ENCODE measurements at places on chromosomes 2 and 18.

DNA sequence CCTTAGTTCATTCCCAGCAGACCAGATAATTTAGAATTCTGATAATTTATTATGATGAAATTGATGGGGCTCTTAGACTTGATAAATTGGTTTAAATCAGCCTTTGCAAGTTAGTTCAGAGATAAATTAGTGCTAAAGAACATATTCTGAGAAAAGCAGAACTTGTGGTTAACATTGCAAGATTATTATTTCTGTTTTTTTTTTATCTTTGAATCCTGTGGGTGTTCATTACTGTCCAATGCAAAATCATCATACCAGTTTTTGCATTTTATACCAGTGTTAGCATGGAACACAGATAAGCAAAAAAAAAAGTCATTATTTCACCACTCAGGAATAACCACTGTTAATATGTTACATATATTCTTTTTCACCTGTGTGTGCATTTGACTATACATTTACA is 9.1 kb downstream of the SEPTIN2 start:
- DNase-seq, result no peak

DNA sequence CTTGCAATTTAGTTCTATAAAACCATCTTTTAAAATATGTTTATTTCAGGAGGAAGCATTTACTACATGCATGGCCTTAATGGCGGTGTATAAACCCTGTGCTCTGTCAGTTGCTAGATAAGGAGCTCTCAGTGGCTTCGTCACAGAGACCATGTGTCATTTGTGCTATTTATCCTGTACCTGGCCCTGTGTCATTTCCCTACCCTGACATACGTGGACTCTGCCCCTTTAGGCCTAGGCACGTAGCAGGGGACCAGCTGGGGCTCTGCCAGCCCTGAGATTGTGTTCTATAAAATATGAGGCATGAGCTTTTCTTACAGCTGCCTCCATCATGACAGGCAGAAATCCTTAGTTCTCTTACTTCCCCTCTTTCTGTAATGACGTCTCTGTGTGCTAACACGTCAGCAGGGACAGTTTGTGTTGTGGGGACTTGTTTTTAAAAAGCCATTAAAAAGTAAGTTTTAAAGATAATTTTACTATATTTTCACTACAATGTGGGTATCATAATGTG is 88.0 kb downstream of the ITGB1BP1 start:
- DNase-seq, result no peak

DNA sequence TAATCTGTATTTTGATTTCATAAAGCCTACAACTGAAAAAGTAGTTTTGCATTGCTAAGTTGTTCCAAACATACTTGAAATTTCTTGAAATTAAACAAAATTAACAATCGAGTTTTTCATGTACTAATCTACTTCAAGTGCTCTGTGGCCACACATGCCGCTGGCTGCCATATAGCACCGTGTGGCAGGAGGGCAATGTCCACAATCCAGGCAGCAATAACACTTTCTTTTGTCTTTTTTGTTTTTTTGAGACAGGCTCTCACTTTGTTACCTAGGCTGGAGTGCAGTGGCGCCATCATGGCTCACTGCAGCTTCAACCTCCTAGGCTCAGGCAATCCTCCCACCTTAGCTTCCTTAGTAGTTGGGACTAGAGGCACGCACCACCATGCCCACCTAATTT is 36.1 kb downstream of the SAP130 start:
- DNase-seq, result no peak

- DNase-seq, result no peak
These were observed 38.3 kb downstream of the LRRFIP1 start for GRCh38 chr2:237665713-237666143.

- no peak for DNase-seq
These were observed 52.1 kb downstream of the PIKFYVE start for GRCh38 chr2:208318127-208318526.

DNA sequence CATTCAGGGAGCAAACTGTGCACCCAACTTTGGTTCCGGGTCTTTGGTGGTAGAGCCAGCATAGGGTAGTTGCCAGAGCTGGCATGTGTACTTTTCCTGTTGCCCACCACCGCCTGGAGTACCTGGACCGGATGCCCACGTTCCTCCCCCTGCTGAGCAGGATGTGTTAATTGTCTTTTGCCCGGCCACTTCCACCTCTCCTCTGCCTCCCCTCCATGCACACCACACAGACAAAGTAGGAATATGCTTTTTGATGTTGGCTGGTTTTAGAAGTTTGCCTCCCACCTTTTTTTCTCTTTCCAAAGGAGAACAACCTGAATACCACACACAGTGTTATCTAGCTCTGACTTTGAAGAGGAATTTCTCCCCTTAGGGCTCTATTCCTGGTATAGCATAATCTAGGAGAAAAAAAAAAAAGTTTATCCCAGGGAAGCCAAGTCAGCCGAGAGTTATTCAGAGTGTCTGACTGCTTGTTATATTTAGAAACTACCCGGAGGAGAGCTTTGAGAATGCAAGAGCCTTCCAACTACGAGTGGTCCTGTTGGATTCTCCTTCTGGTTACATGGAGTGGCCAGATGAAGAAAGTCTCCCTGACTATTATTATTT is 111.9 kb downstream of the SETBP1 start:
- DNase-seq, result no peak

DNA sequence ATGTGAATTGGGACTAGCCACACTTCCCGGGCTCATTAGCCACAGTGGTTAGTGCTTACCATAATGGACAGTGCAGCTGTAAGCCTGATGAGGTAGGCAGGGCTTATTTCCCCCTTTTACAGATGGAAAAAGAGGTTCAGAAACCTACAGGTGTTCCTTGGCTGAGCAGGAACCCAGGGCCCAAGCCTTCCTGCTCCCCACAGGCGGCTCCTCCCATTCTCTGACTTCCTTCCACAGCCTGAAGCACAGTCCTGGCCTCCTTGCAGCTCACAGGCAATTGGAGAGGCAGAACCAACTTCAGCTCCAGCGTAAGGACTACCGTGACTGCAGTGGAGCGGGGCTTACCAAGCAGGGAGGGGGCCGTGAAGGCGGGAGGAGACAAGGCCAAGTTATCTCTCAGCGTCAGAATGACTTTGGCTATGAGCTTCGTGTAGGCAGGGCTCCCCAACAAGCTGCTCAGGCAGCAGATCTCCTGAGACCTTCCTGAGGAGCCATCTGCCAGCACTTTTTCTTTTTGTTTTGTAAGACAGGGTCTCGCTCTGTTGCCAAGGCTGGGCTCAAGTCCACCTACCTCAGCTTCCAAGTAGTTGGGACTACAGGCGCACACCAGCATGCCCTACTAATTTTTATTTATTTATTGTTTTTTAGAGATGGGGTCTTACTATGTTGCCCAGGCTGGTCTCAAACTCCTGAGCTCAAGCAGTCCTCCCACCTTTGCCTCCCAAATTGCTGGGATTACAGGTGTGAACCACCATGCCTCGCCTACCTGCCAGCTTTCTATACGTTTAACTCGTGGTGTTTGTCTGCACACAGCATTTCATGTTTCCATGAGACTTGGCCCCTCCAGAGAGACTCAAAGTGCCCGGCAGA is 34.2 kb upstream of the NT5DC4 start:
- DNase-seq, result no peak

DNA sequence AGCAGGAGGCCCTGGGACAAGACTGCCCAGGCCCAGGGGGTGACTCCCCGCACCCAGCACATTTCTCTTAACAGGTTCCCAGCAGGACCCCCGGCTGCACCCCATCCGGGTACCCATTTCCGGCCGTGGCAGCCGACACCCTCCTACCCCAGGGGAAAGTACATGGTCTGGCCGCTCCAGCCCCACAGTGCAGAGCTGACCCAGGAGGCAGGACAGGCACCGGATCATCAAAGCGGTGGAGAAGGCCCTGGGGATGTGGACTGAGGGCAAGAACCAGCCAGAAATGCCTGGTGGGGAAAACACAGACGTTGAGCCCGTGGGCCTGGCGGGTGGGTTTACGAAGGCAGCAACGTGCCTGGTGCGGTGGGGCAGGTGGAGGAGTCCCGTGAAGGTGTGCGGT is 79.5 kb upstream of the GPC1 start:
- no peak for DNase-seq
